Bronchial epithelial cell (primary cell): ENCODE measurements at places on chromosomes 4 and X. TPM values are rescaled to one million over a fixed set of nuclear protein-coding genes. Genes with fewer than 3 reads are reported as not detected.

The P2RY4 gene
- 0.13 TPM in 1 of 2 replicates, not detected in the other for total RNA-seq

The GPR173 gene
- under 0.01 TPM in 1 of 2 replicates, not detected in the other for total RNA-seq

The VGLL1 gene
- 0.26 and 0.77 TPM in 2 replicates for total RNA-seq

The PARM1 gene
- total RNA-seq, result 0.13 TPM in 1 of 2 replicates, not detected in the other

The MTHFD2L gene
- total RNA-seq, result 24.2 and 29.0 TPM in 2 replicates

The RASL11B gene
- 0.77 and 1.3 TPM in 2 replicates for total RNA-seq

The TBX22 gene
- not detected in 2 replicates for total RNA-seq

The MAGEA3 gene
- not detected in 2 replicates for total RNA-seq

The TACR3 gene
- total RNA-seq, result not detected in 2 replicates

The SOWAHB gene
- 15.0 and 21.1 TPM in 2 replicates for total RNA-seq
